GM23248 (cell line): ENCODE measurements at places on chromosomes 11 and 22.

DNA sequence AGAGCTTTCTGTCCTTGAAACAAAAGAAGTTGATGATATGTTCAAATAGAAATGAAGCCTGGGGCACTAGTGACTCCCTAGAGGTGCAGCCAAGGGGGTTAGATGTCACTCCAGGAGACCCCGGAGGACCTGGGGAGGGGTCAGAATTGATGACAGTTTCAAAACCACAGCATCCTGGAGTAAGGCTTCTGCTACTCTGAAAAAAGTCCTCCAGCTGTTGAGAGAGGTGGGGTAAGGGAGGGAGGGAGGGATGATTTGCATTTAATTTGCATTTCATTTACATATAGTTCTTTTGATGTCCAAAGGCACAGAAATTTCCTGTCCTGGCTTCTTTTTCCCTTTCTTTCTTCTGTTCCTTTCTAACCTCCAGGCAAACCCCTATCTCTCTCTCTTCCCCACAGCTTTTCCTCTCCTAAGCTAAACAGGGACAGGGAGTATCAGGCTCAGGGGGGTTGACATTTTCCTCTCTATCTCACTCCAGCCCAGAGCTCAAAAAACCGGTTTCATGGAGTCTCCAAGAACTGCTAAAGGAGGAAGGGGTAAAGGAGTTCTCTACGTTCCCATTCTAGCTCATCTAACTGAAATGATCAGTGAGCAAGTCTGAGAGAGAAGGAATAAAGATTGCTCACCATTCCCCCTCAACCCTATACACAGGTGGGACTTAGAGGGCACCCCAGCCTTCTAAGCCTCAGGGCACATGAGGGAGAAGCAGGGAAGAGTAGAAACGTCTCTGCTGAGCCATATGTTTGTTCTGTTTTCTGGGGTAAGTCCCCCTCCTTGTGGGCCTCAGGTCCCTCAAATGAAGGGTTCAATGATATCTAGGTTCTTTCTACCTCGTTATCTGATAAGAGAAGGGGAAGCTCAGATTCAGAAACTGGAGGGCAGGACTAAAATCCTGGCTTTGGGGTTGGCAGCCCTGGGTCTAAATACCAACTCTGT lies 3.5 kb upstream of the POU2F3 start:
- peak; percentile 26 for DNase-seq

DNA sequence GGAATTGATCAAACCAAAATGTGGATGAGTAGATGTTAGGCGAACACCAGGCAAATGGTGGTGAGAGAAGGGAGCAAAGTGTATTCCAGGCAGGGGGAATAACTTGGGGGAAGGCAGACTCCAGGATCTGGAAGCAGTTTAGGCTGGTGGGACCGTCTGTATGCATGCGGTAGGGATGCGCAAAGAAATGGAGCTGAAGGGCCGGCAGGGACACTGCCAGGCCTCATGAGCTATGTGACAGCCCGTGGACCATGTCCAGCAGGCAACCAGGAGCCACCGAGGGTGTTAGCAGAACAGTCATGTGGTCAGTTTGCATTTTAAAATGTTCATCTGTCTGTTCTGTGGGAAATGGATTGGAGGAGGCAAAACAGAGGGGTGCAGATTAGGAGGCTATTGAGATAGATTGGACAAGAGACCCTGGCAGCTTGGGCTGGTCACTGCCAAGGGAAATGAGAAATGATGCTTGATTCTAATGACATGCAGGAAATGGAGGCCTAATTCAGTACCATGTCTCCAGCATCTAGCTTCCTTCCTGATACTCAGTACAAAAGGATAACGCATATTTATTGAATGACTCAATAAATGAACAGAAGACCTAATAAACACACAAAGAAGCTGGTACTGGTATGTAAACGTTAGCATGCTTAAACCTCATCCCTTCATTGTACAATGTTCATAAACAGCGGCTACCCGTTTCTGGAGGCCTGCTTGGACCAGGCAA lies 412.4 kb downstream of the BUD13 start:
- DNase-seq = no peak

GRCh38 chr22:18075720-18076497 lies 1.9 kb upstream of the PEX26 start:
- DNase-seq = peak; percentile 92

DNA sequence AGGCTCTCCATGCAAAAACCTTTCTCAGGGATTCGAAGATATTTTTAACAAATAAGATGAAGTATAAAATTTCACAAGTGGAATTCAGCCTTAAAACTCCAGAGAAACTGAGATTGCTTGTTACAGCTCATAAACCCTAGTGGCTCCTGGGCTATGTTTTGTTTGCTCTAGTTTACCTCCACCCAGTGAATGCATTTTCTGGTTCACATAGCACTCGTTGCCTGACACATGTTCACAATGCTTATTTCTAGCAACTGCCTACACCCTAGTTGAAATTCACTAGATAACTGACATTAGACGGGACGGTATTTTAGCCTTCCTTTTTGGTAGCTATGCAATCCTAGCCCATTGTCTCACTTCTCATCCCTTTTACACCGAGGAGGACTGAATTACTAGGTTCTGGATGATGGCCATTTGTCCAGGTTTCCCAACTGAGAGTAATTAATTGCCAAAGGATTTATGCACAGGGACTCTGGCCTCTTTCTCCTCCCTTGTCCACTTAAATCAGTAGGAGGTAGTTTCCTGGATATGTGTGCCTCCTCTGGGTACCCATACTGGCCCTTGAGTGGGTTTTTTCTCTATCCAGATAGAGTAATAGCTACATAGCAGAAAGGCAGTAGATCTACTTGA lies 951.6 kb downstream of the DLG2 start:
- no peak for DNase-seq

DNA sequence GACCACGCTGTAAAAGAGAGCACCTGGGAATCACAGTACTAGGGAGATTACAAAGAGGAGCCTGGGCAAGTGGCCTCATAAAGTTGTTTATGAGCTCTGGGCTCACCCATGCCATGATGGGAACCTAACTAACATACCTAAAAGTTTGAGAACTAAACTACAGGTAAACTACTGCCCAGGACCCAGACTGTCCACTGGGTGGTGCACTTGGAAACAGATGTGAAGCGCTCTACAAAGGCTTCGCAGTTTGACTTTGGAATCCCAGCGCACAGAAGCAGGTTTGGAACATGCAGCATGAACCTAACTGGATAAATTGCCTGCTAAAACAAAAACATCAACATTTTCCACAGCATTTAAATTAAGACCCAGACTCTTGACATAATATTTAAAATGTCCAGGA lies 418.6 kb downstream of the FAM181B start:
- peak; percentile 0 for DNase-seq

GRCh38 chr11:73781303-73781702 lies 6.4 kb upstream of the MRPL48 start:
- DNase-seq = no peak

DNA sequence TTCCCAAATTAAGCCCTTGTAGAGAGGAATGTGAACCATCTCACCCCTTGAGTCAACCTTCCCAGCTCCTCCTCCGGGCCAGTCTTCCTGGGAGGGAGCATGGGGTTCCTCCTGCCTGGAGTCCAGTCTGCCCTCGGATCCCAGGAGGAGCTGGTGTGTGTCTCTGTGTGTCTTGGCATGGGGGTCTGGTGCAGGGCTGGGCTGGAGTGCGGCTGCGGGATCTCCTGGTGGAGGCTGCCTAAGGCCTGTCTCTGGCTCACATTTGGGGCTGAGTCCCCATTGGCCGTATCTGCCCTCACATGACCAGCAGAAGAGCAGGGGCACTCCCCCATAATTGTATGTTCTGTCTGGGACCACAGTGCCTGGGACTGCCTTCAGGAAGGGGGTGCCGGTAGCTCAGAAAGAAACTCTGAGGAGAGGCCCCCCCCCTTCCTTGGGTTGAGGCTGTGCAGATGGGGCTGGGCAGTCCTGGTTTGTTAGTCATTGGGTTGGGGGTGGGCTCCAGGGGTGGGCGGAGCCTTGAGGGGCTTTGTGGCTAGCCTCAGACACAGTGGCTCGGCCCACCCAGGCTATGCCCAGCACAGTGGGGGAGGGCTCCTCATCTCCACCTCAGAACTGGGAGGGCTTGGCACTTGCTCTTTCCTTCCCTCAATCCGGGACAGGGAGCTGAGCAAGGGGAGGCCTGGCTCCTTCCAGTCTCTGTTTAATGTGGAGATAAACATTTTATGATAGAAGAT lies 2.9 kb downstream of the C1QTNF5 start:
- peak; percentile 68 for DNase-seq

DNA sequence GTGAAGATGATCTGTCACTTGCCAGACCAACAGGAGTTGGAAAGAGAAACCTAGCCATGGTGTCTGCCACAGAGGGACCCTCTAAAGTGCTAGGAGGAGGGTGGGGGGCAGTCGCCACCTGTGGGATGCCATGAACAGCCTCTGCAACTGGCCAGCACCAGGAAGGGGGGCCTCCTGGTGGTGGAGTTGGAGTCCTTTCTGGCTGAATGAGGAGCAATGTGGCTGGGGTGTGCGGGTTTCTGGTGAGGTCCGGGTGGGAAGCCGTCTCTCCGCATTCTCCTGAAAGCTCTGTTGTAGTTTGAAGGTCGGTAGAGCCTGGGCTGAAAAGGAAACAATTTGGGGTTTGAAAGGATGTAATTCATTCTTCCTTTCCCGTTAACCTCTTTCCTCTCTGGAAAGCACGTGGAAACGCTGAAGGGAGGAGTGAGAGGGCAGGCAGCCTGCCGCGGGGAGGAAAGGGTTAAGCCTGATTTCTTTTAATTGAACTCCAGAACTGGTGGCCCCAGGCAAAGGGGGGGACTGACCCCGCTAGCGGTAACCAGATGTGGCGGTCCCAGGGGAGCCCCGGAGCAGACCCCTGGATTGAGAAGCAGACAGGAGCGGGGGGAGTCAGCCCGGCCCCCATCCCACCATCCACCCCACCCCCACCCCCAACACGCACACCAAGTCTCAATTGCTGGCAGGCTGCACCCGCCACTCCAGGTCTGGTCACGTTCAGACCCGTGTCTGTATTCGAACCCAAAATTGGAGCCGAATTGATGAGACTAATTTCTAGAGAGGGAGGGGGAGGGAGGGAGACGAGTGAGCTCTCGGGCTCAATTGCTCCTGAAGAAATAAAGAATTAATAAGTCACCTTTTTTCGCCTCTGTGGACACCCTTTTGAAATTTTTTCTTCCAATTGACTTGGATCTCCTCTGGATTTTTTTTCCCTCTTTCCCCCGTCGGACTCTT lies 1.8 kb upstream of the FLI1 start:
- DNase-seq = peak; percentile 32

DNA sequence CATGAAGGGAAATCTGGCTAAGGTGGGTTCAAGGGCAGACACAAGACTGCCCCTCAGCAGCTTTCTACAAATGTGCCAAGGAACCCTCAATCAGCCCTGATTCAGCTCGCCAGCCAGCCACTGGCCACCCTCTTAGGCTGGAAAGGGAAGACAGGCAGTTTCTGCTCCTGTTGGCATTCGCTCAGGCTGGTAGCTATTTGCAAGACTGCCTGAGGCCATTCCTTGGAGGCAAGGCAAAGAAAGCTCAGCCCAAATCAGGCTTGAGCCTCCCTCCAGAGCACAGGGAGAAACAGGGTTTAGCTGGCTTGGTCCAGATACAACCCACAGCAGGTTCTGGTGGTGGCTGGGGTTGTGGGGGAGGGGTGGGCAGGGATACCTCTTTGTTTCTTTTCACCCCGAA lies 19.2 kb downstream of the TP53I11 start:
- DNase-seq = no peak

- peak; percentile 91 for DNase-seq
Observed at GRCh38 chr11:74849525-74850391, 99.1 kb downstream of the XRRA1 start.

DNA sequence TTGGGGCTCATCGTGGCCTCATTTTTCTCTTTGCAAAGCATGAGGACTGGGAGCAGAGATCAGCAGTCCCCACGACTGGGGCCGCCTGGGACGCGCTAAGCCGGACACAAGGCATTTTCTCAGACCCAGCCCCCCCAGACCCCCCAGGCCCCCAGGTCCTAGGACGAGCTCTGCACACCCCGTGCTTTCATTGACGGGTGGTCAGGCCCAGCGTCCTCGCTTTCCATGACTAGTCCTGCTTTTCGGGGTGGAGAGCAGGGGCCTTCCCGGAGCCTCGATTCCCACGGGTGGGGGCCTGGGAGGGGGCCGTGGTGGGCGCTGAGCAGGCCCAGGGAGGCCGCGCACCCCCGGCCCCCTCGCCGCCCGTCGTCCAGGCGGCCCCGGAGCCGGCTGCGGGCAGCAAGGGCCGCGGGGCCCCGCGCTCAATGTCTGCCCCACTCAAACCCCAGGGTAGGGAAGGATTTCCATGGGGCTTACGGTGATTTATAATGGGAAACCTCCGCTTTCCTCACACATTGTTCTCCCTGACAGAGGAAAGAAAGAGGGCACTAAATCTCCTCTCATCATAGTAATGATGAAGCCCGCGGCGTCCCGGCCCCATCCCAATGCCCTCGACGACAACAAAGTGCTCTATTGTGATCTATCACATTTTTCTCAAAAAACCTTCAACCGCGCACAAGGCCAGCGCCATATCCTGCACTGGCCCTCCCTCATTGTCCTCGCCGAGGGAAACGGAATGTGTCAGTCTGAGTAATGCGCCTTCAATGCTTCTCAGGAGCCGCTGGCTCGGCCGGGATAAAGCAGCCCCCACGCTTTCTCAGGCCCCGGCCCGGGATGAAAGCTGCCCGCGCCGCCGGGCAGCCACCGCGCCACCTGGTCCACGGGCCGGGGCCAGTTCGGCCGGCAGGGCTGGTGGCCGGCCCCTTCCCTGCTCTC lies 10.4 kb upstream of the LINC01488 start:
- DNase-seq = no peak

GRCh38 chr22:42134100-42135020 lies 3.8 kb upstream of the CYP2D6 start:
- no peak for DNase-seq

DNA sequence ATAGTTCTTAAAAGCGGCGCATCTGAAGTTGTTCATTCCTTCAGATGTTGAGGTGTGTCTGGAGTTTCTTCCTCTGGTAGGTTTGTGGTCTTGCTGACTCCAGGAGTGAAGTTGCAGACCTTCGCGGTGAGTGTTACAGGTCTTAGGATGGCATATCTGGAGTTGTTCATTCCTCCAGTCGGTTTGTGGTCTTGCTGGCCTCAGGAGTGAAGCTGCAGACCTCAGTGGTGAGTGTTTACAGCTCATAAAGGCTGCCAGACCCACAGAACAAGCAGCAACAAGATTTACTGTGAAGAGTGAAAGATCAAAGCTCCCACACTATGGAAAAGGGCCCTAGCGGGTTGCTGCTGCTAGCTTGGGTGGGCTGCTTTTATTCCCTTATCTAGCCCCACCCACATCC lies 201.7 kb upstream of the PDGFD start:
- DNase-seq = no peak

DNA sequence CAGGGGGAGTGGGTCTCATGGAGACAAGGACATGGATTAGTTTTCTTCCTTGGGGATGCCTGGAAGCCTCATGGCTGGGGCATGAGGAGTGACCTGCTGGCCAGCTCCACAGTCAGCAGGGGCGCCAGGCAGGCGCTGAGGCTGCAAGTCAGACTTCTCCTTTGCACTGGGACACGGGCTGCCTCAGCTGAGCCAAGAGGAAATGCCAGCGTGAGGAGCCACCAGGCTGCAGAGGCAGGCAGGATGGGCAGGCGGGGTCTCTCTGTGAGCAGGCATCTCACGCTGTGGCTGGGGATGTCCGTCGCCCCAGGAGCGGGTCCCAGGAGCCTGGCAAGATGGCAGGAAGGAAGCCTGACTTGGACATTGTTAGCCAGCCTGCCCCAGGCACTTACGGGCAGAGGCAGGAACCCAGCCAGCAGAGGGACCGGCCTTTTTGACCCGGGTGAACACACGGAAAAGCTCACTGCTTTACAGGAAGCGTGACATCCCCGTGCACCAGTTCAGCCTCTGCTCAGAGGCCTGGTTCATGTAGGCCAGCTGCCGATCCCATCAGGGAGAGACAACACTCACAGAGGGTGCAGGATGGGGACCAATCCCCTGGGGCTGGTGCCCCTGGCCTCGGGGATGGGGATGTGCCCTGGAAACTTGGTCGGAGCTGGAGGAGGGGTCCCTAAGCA lies 10.2 kb downstream of the GNB1L start:
- peak; percentile 96 for DNase-seq

GRCh38 chr11:8079111-8079675 lies 1.8 kb upstream of the TUB start:
- no peak for DNase-seq
